NCI-H460 (cell line): ENCODE measurements at places on chromosomes 3 and 15. TPM values are rescaled to one million over a fixed set of nuclear protein-coding genes. Genes with fewer than 3 reads are reported as not detected.

DNA sequence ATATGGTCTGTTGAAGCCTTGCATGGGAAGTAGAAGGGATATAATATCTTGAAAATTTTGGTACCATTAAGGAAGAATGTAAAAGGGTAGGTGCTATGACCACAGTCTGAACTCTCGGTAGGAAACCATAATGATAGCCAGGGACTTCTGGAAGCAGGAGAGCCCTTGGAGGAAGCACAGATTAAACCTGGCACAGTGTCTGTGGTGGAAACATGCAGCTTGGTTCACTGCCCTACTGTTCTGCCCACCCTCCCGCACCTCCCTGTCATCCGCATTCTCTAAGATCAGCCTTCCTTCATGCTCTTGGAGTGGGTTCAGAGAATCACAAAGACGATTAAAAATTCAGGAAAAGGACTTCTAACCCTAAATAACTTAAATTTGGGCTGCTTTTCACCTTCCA lies 20.9 kb downstream of the VPS8 start:
- no peak for DNase-seq

Gene COL6A5
- not detected in 2 replicates for total RNA-seq

GRCh38 chr3:23672628-23673027 lies 133.1 kb upstream of the UBE2E1 start:
- DNase-seq = no peak

- DNase-seq = no peak
Measured at GRCh38 chr3:135383301-135383700, 582.2 kb upstream of the PPP2R3A start.

DNA sequence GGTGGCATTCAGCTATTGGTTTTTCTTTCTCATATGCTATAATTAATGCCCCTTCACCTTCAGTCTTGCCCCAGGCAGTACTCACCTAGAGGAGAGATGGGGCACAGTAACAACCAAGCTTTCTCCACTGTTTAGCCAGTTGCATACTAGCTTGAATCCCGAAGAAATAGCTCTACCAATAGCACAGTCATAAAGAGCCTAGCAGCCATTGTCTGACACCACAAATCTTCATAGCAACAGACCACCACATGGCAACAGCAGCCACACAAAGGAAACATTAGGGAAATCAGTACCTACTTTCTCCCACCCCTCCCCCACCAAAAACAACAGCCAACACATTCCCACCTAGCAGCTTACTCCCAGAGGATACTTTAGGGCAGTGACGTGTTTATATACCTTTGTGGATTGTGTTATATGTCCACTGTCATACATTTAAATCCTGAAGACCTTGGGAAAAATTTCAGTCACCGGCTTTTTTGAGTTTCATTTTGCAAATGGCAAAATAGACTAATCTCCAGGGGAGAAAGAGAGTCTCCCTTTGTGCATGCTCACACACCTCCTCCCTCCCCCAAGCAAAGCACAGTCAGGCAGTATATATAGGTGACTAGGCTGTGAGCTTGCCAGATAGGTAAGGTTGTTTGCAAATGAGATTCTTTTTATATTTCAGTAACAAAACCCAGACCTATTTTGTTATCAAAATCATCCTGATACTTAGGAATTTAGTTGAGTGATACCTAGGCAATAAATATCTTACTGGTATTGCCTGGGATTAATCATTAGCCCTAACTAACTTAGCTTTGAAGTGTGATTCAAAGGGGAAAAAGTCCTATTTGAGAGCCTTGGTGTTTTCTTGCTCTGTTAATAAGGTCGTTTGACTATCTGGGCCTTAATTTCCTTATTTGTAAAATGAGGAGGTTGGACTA lies 140.6 kb downstream of the RBPMS2 start:
- DNase-seq = no peak

Gene EFCC1
- not detected in 2 replicates for total RNA-seq

GRCh38 chr3:170137986-170138385 lies 43.5 kb downstream of the PHC3 start:
- DNase-seq = no peak

Gene LEKR1
- total RNA-seq = 0.35 and 0.45 TPM in 2 replicates

DNA sequence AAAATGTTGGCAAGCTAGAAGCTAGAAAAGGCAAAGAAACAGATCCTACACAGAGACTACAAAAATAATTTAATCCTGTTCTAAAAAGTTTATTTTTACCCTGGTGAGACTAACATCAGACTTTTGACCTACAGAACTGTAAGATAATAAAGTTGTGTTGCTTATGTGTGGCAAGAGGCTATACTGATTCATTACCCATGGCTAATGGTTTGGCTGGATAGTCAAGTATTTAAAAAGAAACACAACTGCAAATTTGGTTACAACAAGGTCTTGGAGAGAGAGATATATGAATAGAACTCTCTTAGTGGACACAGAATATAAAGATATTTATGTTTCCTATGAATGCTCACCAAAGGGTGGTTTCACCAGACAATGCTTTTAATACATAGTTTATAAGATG lies 364.2 kb upstream of the PLSCR5 start:
- no peak for DNase-seq

Gene LRRIQ4
- 0.10 and 0.17 TPM in 2 replicates for total RNA-seq

Gene PRR20G
- not detected in 2 replicates for total RNA-seq

DNA sequence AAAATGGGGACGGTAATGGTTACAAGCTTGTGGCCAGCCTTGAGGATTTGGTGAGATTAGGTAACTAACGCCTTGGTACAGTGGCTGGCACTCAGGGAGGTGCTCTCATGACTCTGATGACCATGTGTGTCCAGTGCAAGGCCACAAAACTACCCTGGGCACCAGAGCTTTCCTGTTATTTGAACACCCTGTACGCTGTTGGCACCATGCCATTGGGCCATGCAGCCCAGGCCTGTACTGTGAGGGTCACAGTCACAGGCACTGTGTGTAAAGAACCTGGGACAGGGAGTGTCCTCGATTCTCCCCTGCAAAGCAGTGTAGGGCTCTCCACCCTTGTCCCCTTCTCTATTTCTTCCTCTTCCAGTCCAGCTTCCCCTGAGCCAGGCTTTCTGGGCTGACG lies 6.3 kb downstream of the TMEM43 start:
- DNase-seq = no peak

DNA sequence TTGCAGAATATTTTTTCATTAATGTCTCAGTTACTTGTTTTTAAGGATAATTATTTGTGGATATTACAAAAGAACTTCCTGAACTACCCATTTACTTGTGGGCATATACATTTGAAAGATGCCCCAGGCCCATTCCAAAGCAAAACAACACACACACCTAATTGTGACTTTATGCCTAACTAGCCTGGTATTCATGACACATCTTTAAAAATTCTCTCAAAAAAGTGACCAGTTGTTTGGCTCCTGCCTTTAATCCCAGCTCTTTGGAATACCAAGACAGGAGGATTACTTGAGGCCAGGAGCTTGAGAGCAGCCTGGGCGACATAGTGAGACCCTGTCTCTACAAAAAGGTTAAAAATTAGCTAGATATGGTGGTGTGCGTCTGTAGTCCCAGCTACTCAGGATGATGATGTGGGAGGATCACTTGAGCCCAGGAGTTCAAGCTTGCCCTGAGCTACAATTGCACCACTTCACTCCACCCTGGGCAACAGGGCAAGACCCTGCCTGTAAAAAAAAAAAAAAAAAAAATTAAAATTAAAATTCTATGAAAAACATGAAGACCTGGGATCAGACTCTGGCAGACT lies 51.7 kb upstream of the SLC4A7 start:
- DNase-seq = no peak

DNA sequence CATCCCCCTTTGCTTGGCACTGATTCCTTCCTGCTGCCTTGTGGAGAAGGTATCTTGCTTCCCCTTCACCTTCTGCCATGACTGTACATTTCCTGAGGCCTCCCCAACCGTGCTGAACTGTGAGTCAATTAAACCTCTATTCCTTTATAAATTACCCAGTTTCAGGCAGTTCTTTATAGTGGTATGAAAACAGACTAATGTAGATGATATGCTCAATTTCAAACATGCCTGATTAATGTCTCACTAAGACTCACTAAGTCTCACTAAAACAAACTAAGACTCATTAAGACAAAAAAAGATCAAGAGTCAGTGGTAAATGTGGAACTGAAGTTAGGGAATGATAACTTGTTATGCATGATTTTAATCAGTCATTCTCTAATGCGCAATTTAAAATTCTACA lies 606.6 kb downstream of the RBMS3 start:
- DNase-seq = no peak

DNA sequence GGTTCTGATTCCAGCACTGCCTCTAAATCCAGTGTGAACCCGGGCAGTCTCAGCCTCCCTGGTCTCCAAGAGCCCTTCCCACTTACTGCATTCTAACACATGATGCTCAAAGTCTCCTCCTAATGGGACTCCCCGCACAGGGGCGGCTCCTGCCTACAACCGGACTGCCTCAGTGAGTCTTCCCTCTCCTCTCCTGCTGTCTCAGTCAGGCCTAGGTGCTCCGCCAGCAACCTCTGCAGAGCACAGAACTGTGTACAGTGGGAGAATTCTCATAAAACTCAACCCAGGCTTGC lies 28.9 kb downstream of the TBC1D2B start:
- no peak for DNase-seq

GRCh38 chr15:82305621-82306048 lies 43.0 kb downstream of the SAXO2 start:
- DNase-seq = no peak

Gene CACNA2D2
- 0.02 and 0.06 TPM in 2 replicates for total RNA-seq

DNA sequence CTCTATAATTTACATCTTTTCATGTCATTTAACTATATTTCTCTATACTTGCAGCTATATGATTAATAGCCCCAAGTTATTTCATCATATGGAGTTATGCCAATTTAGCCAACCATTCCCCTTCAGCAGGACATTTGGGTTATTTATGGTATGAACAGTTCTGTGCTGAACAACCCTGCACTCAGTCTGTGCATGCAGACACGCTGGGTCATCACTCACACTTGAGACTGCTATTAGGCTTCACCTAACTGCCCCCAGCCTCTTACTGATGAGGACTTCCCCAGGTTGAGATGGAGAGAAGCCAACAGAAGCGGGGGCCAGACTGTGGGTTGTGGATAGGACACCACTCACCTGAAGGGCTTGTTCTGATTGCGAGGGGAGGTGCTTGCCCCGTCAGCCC lies 7.3 kb downstream of the TADA3 start:
- no peak for DNase-seq

Gene MUC20
- 0.15 and 0.23 TPM in 2 replicates for total RNA-seq

Gene LYZL4
- total RNA-seq = not detected in 2 replicates

- DNase-seq = no peak
Measured at GRCh38 chr3:71090207-71090606, 493.3 kb downstream of the FOXP1 start.

- no peak for DNase-seq
Measured at GRCh38 chr3:5251196-5251583, 63.7 kb downstream of the EDEM1 start.

- no peak for DNase-seq
Measured at GRCh38 chr15:93076217-93076616, 12.8 kb downstream of the RGMA start.

- no peak for DNase-seq
Measured at GRCh38 chr3:140883428-140884040, 58.1 kb upstream of the SLC25A36 start.

DNA sequence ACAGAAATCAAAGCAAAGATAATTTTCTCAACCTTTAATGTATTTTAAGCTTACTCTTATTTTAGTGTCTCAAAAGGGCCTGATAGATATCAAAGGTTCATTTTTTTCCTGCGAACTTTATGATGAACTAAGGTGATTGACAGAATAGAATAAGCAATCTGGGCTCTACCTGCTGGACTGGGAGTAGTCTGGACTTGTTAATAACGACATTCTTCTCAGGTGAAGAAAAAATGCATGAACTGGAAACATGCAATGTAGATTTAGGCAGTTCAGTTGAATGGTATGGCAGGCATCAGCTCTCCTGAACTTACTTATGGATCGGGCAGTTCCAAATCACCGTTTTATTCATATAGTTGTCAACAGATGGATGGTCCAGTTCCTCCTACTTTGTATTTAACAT lies 189.7 kb upstream of the ZBTB20 start:
- no peak for DNase-seq

DNA sequence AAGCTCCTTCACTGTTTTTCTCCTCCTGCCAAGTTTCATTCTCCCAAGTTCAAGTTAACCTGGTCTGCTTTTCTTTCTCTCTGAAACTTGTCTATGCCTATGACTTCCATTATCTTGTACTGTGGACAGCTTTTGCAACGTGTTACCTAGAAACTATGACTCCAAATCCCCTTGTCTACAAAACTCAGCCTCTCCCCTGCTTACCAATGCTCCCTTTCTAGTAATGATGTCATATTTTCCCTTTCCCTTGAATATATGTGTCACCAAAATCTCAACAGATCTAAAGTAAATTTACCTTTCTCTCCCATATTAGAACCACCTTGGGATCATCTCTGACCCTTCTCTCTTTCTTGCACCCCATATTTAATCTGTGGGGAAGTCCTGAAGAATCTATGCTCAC lies 10.5 kb upstream of the ABHD2 start:
- DNase-seq = no peak

DNA sequence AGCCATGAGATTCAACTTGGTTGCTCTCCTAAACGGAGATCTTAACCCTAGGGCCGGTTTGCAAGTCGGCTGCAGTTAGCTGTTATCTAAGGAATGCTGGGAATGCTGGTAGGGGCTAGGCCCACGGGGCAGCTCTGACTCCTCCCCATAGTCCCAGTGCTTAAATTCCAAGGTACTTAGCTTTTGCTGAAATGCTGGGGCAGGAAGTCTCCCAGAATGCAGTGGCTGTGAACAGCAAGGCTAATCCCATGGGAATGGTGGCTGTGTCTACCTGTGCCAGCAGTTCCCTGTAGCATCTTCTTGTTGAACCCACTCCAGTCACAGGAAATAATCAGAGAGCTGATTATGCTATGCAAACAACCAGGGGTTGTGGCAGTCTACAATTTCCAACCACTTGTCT lies 102.5 kb upstream of the TJP1 start:
- no peak for DNase-seq

GRCh38 chr3:30871720-30872119 lies 22.7 kb downstream of the GADL1 start:
- DNase-seq = no peak

GRCh38 chr3:156840826-156841689 lies 14.9 kb downstream of the LEKR1 start:
- no peak for DNase-seq

GRCh38 chr3:62415312-62415801 lies 42.0 kb upstream of the FEZF2 start:
- no peak for DNase-seq

DNA sequence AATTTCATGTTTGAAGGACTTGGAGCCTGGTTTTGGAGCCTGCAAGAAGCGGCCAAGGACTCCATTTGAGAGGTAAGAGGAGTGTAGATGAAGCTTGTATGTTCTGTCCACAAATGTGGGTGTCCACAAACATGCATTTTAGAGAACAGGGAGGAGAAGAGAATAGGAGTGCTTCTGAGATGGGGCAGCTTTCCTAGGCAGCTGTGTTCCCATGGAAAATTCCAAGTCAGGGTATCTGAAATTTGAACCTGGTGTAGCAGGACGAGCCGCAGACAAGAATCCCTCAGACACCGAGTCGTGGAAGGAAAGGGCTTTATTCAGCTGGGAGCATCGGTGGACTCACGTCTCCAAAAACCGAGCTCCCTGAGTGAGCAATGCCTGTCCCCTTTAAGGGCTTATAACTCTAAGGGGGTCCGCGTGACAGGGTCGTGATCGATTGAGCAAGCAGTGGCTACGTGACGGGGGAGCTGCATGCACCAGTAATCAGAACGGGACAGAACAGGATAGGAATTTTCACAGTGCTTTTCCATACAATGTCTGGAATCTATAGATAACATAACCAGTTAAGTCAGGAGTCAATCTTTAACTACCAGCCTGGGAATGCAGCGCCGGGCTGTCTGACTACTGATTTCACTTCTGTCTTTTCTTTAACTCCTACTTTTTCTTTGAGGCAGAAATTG lies 71.4 kb upstream of the WDR72 start:
- no peak for DNase-seq
